ENCODE measurements at places on chromosomes 16 and 17. TPM values are rescaled to one million over a fixed set of nuclear protein-coding genes. Genes with fewer than 3 reads are reported as not detected.

- DNase-seq: no peak
- H3K27ac ChIP-seq: no peak overlapping the region
- no peaks in the 10 kb centered on the region for H3K36me3 ChIP-seq
- no peak overlapping the region for H3K4me3 ChIP-seq
- H3K4me1 ChIP-seq: no peaks in the 10 kb centered on the region
Observed at GRCh38 chr17:76543482-76543825, 3.6 kb downstream of the PRCD start.

The NXPH3 gene
- polyA plus RNA-seq: not detected

The CD300LG gene
- not detected for polyA plus RNA-seq

The C16orf92 gene
- not detected for polyA plus RNA-seq

The HCRT gene
- not detected for polyA plus RNA-seq

GRCh38 chr16:10383626-10384025 lies 2.2 kb upstream of the ATF7IP2 start:
- peaks cover 5% of the 10 kb centered on the region for H3K4me1 ChIP-seq
- no peaks in the 10 kb centered on the region for H3K36me3 ChIP-seq
- no peak for DNase-seq
- no peaks in the 10 kb centered on the region for H3K27me3 ChIP-seq
- no peak overlapping the region for H3K27ac ChIP-seq

- H3K27me3 ChIP-seq: no peaks in the 10 kb centered on the region
- H3K36me3 ChIP-seq: no peaks in the 10 kb centered on the region
- peak; percentile 97 for DNase-seq
- H3K27ac ChIP-seq: peak overlapping the region; percentile 96
- H3K4me3 ChIP-seq: peak overlapping the region; percentile 86
Observed at GRCh38 chr17:77444984-77445759, 304.4 kb downstream of the SEC14L1 start.

DNA sequence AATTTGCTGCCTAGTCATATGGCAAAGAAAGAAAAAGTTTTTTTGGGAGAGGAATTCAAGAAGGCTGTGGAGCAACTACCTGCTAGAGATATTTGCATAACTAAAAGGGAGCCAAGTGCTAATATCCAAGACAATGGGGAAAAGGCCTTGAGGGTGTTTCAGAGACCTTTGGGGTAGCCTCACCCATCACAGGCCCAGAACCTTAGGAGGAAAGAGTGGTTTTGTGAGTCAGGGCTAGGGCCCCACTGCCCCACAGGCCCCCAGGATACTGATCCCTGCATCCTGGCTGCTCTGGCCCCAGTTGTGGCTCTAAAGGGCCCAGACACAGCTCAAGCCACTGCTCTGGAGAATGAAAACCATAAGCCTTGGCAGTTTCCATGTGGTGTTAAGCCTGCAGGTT lies 41.9 kb upstream of the SDK2 start:
- no peak for DNase-seq
- H3K27ac ChIP-seq: no peak overlapping the region
- H3K4me3 ChIP-seq: no peak overlapping the region
- no peaks in the 10 kb centered on the region for H3K36me3 ChIP-seq
- H3K4me1 ChIP-seq: no peaks in the 10 kb centered on the region

- H3K27ac ChIP-seq: peak overlapping the region; percentile 41
- peaks cover 34% of the 10 kb centered on the region for H3K4me1 ChIP-seq
- H3K36me3 ChIP-seq: no peaks in the 10 kb centered on the region
- DNase-seq: no peak
- no peaks in the 10 kb centered on the region for H3K27me3 ChIP-seq
- peak overlapping the region; percentile 72 for H3K4me3 ChIP-seq
Observed at GRCh38 chr17:83198366-83199341, 119.2 kb downstream of the METRNL start.

DNA sequence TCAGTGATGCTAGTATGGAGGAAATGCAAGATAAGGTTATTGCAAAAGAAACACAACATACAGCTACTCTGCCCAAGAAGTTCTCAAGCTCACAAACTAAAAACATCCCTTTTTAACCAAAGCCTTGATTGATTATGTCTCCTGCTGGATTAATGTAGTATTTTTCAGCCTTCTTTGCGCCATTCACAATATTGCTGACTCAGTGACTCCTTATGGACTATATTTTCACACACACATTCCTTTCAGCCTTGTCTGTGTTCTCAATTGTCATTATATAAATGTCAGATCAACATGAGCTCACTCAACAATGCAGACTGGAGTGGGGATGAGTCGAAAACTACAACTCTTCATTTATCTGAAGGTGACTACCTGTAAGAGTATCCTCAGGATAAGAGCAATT lies 579.3 kb upstream of the CDH8 start:
- no peak overlapping the region for H3K4me3 ChIP-seq
- no peak for DNase-seq
- H3K27me3 ChIP-seq: no peaks in the 10 kb centered on the region

GRCh38 chr17:67157732-67158639 lies 87.0 kb downstream of the HELZ start:
- no peaks in the 10 kb centered on the region for H3K4me1 ChIP-seq
- H3K4me3 ChIP-seq: no peak overlapping the region
- no peak overlapping the region for H3K27ac ChIP-seq

- DNase-seq: no peak
- no peaks in the 10 kb centered on the region for H3K27me3 ChIP-seq
- no peak overlapping the region for H3K27ac ChIP-seq
- no peak overlapping the region for H3K4me3 ChIP-seq
- H3K36me3 ChIP-seq: no peaks in the 10 kb centered on the region
- H3K4me1 ChIP-seq: no peaks in the 10 kb centered on the region
Observed at GRCh38 chr17:78206298-78206697, 7.8 kb upstream of the BIRC5 start.

DNA sequence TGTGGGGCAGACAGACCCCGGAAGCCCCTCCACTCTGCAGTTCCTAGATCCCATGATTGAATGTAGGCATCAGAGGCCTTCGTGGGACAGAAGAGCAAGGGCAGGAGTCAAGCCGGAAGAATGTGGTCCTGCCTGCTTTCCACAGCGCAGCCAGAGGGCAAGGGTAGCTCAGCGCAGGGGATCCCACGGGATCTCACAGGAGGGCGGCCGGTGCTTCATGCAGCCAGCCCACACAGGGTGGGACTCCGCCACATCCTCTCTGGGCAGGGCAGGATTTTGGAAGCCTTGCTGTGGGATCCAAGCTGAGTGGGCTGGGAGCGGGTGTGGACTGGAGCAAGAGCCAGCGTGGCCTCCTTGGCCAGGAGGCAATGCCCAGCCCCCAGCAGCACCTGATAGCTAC lies 13.0 kb downstream of the KATNB1 start:
- no peak overlapping the region for H3K27ac ChIP-seq
- no peaks in the 10 kb centered on the region for H3K4me1 ChIP-seq

GRCh38 chr16:58464047-58464915 lies 35.7 kb upstream of the NDRG4 start:
- H3K36me3 ChIP-seq: no peaks in the 10 kb centered on the region
- no peak overlapping the region for H3K4me3 ChIP-seq
- H3K4me1 ChIP-seq: peaks cover 11% of the 10 kb centered on the region
- peaks cover 8% of the 10 kb centered on the region for H3K27me3 ChIP-seq
- no peak for DNase-seq

DNA sequence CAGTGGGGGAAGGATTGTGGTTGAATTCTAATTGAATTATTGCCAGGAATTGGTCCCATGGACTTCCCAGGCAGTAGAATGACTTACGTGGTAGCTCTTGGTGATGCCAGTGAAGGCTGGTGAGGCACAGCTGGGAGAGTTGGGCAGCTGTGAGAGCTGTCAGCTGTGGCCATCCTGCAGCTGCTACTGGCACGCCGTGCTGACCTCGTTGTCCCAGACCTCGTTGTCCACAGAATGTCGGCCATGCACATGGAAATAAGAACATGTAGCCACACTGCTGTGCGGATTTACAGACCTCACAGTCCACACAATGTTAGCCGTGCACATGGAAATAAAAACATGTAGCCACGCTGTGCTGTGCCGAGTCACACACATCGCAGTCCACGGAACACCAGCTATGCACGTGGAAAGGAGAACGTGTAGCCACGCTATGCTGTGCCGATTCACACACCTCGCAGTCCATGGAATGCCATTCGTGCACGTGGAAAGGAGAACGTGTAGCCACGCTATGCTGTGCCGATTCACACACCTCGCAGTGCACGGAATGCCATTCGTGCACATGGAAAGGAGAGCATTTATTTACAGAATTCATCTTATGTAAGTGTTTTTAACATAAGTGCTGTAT lies 59.2 kb downstream of the BANP start:
- H3K27me3 ChIP-seq: no peaks in the 10 kb centered on the region
- no peak overlapping the region for H3K27ac ChIP-seq
- peaks cover 66% of the 10 kb centered on the region for H3K36me3 ChIP-seq
- no peak for DNase-seq
- no peak overlapping the region for H3K4me3 ChIP-seq

- H3K27me3 ChIP-seq: no peaks in the 10 kb centered on the region
- no peak overlapping the region for H3K27ac ChIP-seq
- no peak for DNase-seq
- no peak overlapping the region for H3K4me3 ChIP-seq
- H3K36me3 ChIP-seq: peaks cover 4% of the 10 kb centered on the region
Observed at GRCh38 chr16:5025171-5025632, 8.5 kb downstream of the NAGPA start.

The HS3ST3A1 gene
- polyA plus RNA-seq: 7.5 TPM

GRCh38 chr17:68383443-68384321 lies 73.6 kb downstream of the WIPI1 start:
- DNase-seq: peak; percentile 42
- H3K27ac ChIP-seq: no peak overlapping the region
- H3K4me3 ChIP-seq: no peak overlapping the region
- no peaks in the 10 kb centered on the region for H3K4me1 ChIP-seq

GRCh38 chr16:14353340-14353739 lies 276.7 kb downstream of the PARN start:
- H3K4me3 ChIP-seq: no peak overlapping the region
- H3K27me3 ChIP-seq: no peaks in the 10 kb centered on the region
- no peaks in the 10 kb centered on the region for H3K36me3 ChIP-seq
- peaks cover 10% of the 10 kb centered on the region for H3K4me1 ChIP-seq
- no peak for DNase-seq

Measured in CD4-positive, CD25-positive, alpha-beta regulatory T cell (primary cell).